ENCODE measurements at places on chromosomes 12 and 14.
A peak's percentile ranks its signal among the peaks of the same experiment; 100 is the strongest.

- DNase-seq: peak; percentile 8
These were observed 167.3 kb upstream of the RTL1 start for GRCh38 chr14:101070540-101071492.

GRCh38 chr14:99378782-99379214 lies 101.9 kb downstream of the SETD3 start:
- DNase-seq: peak; percentile 57

- no peak for DNase-seq
These were observed 1.1 kb downstream of the GXYLT1 start for GRCh38 chr12:42143452-42144157.

DNA sequence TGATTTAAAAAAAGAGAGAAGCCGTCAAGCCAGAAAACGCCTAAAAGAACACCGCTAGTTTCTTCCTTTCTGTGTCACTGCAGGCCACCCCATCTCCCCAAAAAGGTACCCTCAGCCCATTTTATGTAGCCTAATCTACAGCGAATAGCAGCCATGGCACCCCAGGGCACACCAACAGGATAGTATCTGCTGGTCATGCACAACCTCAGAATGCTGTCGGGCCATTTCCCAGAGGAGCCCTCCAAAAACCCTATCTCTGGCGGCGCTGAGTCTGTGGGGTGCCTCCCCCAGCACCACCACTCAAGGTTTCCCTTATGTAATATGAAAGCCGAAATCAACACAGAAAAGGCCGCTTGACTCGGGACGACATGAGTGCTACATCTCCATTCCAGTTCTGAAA lies 98.9 kb downstream of the BCL11B start:
- DNase-seq: no peak

DNA sequence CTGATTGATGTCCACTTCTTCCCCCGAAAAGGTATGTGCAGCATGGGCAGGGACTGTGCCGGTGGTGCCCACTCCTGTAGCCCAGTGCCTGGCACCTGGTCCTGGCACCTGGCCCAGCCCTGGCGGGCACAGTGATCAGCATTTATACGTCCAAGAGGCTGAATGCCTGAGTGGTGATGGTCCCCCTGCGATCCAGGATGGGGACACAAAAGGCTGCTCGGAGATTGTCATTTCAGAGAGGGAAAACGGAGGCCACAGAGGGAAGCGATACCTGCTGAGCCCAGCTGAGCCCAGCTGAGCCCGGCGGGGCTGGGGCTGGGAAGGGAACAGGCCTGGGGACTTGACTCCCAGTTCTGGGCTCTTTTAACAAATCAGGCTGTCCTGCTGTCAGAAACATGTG lies 55.8 kb downstream of the PRIMA1 start:
- DNase-seq: no peak

GRCh38 chr12:122421187-122421820 lies 1.2 kb downstream of the CLIP1 start:
- no peak for DNase-seq

DNA sequence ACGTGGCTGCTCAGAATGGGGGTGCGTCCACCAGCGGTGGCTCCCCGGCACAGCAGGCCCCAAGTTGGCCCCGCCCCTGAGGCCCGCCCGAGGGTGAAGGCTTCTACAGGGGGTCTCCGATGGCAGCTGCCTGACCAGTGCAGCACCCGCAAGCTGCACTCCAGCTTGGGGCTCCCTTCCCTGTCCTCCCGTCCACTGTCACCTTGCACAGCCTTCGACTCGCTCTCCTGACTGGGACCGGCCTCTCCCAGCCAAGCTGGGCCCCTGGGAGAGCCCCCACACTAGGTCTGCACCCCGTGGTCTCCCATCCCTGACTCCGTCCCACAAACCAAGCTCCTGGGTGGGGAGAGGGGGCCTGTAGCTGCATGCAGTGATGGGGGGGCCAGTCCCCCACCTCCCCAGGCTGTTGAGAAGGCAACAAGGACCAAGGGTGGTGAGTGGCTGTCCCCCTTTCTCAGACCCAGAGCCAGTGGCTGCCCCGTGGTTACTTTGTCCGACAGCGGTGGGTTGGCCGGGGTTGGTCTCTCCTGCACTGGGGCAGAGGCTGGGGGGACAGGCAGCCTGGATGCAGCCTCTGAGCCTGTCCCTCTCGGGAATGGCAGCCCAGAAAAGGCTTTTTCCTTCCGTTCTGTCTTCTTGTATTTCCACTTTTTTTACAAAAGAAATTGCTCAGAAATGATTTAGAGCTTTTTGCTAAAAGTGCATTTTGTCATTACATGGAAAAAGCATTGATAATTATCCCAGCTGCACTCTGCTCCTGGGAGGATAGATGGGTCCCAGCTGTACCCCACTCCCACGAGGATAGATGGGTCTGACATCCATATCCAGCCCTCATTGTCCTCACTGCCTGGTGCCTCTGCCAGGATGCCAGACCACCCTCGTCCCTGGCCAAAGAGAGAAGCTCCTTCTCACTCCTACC lies 217.0 kb downstream of the KIF26A start:
- DNase-seq: no peak

DNA sequence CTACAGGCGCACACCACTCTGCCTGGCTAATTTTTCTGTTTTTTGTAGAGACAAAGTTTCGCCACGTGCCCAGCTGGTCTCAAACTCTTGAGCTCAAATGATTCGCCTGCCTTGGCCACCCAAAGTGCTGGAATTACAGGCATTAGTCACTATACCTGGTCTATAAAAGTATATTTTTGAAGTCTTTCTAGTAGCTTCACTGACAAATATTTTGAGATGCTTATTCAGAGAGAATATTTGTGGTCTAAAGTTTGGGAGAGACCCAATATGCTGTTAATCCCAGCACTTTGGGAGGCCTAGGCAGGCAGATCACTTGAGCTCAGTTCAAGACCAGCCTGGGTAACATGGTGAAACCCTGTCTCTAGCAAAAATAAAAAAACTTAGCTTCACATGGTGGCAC lies 22.0 kb upstream of the PPP1R12A start:
- DNase-seq: no peak

- DNase-seq: no peak
These were observed 93.5 kb downstream of the ATXN2 start for GRCh38 chr12:111505601-111506036.

DNA sequence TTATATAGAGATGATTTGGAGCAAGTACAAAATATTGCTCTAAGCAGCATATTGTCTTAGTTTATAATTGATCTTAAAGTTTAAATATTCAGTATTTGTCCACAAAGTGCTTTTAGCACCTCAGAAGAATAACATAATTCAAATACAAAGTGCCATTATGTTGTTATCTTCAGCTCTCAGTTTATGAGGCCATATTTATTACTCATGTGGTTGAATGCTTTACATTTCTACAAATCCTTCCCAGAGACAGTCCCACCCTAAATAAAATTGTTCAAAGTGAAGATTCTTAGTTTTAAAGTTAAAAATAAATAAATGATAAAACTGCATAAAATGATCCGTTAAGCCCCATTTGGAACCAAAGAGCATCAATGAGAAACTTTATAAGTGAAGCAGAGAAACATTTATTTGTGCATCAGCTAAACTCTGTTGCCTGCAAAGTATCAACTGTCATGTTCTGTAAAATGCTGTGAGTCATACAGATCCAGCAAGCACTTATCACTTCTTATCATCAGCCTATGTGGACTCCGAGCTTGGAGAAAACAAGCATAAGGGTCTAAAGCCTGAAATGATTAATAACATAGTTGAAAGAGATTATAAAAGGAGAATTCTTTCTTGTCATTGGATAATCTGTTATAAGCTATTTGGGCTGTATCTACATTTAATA lies 218.9 kb downstream of the ADAMTS20 start:
- DNase-seq: no peak

DNA sequence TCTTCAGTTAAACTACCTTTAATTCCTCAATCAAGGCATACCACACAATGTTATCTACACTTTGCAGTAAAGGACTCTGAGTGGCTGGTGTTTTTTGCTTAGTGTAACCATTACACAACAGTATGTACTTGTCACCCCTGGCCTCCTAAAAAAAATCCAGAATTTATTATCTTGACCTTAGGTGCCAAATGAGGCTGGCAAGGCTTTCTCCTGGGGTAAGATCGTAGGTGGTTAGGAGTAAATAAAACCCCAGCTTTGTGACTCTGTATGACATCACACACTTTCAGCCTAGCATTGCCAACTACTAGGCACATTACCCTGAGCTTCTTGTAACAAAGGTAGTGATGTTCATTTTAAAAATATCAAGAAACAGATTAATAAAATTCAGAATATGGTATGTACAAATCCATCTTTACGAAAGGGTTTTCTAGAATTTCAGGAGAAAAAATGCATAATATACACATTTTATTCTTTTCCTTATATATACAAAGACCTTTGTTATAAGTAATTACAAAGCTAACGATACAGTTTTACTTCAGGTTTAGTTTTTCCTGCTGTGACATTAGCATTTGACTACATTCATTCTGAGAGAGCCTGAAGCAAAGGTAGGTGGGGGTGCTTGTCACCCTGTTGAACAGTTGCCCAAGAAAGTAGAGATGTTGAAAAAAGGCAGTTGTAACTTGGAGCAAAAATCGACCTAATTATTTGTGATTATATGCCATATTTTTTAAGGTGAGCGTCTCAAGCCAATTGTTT lies 13.5 kb downstream of the TCL1A start:
- DNase-seq: no peak

GRCh38 chr12:80165746-80166145 lies 66.4 kb downstream of the OTOGL start:
- DNase-seq: no peak

GRCh38 chr12:124780752-124781685 lies 82.6 kb downstream of the SCARB1 start:
- DNase-seq: no peak

DNA sequence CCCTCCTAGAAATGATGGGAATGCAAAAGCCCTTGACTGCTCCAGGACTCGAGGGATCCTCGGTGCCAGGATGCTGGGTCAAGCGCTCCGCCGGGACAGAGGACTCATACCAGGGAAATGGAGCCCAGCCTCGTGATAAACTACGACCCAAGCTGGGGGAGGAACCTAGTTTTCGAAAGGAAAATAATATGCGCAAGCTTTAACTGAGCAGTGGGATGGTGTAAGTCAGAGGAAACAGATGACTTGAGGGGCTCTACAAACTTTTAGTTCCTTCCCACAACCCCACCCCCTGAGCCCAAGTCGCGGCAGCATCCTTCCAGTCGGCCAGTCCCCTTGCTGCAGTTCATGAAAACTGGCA lies 654 bp upstream of the SUPT16H start:
- no peak for DNase-seq

GRCh38 chr14:74611650-74612349 lies at the start of gene LTBP2:
TSS of gene LTBP2 (minus strand) at chr14:74612237. CDS start at chr14:74611944, 293 bp downstream.
- no peak for DNase-seq

- no peak for DNase-seq
These were observed 274.1 kb downstream of the PCNX1 start for GRCh38 chr14:71181215-71182003.

All from 8988T (cell line).